Activated naive CD4-positive, alpha-beta T cell treated with anti-CD3 and anti-CD28 coated beads for 36 hours (primary cell): ENCODE measurements at places on chromosomes 3 and 15.

- H3K27ac ChIP-seq = no peak overlapping the region
- no peaks in the 10 kb centered on the region for H3K4me1 ChIP-seq
- H3K27me3 ChIP-seq = no peaks in the 10 kb centered on the region
- DNase-seq = no peak
- H3K4me3 ChIP-seq = no peak overlapping the region
- no peaks in the 10 kb centered on the region for H3K36me3 ChIP-seq
Measured at GRCh38 chr3:170761103-170761502, 108.9 kb downstream of the RPL22L1 start.

DNA sequence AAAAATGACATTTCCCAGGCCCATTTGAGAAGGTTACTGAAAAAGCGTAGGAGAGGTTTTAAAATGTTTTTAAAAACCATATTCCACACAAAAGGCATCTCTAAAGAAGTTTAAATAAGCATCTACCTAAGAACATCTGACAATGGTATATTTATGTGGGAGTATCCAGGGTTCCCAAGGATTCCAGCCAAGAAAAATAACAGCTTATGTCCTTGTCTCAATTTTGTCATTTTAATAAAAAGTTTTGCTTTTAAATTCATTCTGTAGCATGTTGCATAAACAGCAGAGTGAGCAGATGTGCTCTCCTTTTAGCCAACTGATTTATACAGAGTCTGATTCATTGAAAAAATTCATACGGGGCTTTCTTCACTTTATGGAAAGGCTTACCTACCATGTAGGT lies 129.9 kb downstream of the LRRC3B start:
- H3K4me1 ChIP-seq = no peaks in the 10 kb centered on the region
- no peak for DNase-seq
- H3K27ac ChIP-seq = no peak overlapping the region
- no peaks in the 10 kb centered on the region for H3K27me3 ChIP-seq
- no peaks in the 10 kb centered on the region for H3K36me3 ChIP-seq
- H3K4me3 ChIP-seq = no peak overlapping the region

GRCh38 chr15:94263341-94264273 lies 32.2 kb downstream of the MCTP2 start:
- H3K27me3 ChIP-seq = no peaks in the 10 kb centered on the region
- H3K4me3 ChIP-seq = no peak overlapping the region
- peaks cover 16% of the 10 kb centered on the region for H3K4me1 ChIP-seq
- no peak for DNase-seq

- no peak overlapping the region for H3K27ac ChIP-seq
- no peaks in the 10 kb centered on the region for H3K27me3 ChIP-seq
- no peak for DNase-seq
- H3K4me1 ChIP-seq = peaks cover 40% of the 10 kb centered on the region
- no peak overlapping the region for H3K4me3 ChIP-seq
- peaks cover 15% of the 10 kb centered on the region for H3K36me3 ChIP-seq
Measured at GRCh38 chr15:42202653-42203052, 5.5 kb downstream of the VPS39 start.

GRCh38 chr3:187920913-187921312 lies 175.6 kb upstream of the BCL6 start:
- H3K36me3 ChIP-seq = peaks cover 2% of the 10 kb centered on the region
- no peaks in the 10 kb centered on the region for H3K27me3 ChIP-seq
- H3K4me1 ChIP-seq = peaks cover 87% of the 10 kb centered on the region
- no peak for DNase-seq

GRCh38 chr15:29849716-29850115 lies 27.4 kb upstream of the TJP1 start:
- no peaks in the 10 kb centered on the region for H3K4me1 ChIP-seq
- no peak overlapping the region for H3K4me3 ChIP-seq
- H3K36me3 ChIP-seq = peaks cover 11% of the 10 kb centered on the region
- H3K27me3 ChIP-seq = peaks cover 19% of the 10 kb centered on the region

DNA sequence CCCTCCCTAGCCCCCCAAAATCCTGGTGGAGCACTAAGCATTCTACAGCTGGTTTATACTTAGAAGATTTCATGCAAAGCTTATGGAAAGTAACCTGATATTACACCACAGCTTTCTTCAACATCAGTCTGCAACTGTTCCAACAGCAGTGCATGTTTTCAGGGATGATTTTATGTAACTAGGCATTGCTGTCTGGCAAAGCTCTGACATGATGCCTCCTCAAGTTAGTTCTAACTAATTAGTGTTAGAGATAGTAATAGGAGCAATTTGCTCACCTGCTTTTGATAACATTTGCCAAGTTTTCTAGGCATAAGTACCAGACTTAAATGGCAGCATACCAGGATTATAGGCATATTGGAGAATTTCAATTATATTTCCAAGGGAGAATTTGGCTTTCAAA lies 330.3 kb upstream of the SGO1 start:
- no peak overlapping the region for H3K4me3 ChIP-seq
- no peak for DNase-seq
- H3K4me1 ChIP-seq = no peaks in the 10 kb centered on the region
- H3K27ac ChIP-seq = no peak overlapping the region

DNA sequence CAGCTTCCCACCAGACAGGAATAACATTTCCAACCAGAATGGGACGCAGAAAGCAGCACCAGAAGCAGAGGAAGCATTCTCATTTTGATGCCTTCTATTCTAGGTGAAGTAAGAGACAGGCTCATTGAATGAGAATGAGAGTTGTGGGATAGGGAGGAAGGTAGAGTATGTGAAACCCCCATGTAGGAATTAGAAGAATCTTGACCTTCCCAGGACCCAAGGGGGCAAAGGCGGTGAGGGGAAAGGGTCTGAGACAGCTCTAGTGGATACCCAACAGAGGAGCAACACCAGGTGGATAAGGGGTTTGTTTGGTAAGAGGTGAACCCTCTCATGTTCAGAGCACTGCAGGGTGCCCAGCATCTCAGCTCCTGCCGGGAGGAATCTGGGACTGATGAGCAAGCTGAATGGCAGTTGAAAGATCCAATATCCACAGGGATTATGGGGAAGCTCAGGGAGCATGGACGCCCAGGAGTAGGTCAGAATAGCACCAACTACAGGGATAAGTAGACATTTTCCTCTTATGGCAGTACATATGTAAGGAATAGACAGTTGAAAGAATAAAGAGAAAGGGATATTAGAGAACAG lies 77.0 kb downstream of the PLCL2 start:
- H3K4me3 ChIP-seq = no peak overlapping the region
- no peaks in the 10 kb centered on the region for H3K27me3 ChIP-seq
- no peak overlapping the region for H3K27ac ChIP-seq
- H3K36me3 ChIP-seq = peaks cover 16% of the 10 kb centered on the region
- peaks cover 26% of the 10 kb centered on the region for H3K4me1 ChIP-seq

DNA sequence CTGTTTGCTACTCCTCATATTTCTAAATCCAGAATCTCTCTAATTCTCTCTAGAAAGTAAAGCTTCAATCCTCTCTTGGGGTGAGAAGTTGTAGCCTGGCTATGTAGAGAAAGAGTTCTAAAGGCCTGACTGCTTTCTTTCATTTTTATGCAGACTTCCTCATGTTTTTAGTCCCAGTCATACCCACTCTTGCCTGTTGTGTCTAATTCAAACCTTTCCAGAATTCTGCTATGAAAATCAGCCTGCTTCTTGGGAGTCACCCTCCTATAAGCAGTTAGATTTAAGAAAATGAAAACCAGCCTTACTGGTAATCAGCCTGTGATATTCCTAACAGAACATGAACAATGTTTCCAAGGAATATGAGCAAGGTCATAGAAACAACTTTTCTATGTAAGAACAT lies 14.8 kb upstream of the ZNF639 start:
- no peaks in the 10 kb centered on the region for H3K36me3 ChIP-seq
- H3K27me3 ChIP-seq = no peaks in the 10 kb centered on the region

GRCh38 chr3:32440611-32441350 lies 49.1 kb downstream of the CMTM7 start:
- H3K27me3 ChIP-seq = no peaks in the 10 kb centered on the region
- H3K36me3 ChIP-seq = peaks cover 24% of the 10 kb centered on the region
- H3K4me3 ChIP-seq = no peak overlapping the region
- no peak overlapping the region for H3K27ac ChIP-seq
